ENCODE measurements at places on chromosomes 5 and 9.

DNA sequence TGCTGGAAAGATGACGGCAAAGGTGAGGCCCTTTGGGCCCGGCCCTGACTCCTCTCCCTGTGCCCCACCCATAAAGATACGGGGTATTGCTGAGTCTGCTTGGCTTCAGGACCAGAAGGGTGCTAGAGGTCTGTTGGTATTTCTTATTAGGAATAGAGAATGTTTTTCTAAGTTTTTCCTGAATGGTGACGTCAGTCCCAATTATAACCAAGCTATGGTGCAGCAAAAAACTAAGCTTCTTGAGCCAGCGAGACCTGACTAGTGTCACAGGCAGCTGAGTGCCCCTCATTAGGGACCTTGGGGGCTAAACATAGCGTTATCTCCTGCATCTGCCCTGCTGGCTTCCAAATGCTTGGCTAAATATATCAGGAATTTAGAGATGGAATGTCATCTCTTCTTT is 151.0 kb upstream of the TBC1D2 start:
- DNase-seq, result no peak

- DNase-seq, result no peak
These were observed 54.3 kb upstream of the TNFSF15 start for GRCh38 chr9:114860187-114860586.

DNA sequence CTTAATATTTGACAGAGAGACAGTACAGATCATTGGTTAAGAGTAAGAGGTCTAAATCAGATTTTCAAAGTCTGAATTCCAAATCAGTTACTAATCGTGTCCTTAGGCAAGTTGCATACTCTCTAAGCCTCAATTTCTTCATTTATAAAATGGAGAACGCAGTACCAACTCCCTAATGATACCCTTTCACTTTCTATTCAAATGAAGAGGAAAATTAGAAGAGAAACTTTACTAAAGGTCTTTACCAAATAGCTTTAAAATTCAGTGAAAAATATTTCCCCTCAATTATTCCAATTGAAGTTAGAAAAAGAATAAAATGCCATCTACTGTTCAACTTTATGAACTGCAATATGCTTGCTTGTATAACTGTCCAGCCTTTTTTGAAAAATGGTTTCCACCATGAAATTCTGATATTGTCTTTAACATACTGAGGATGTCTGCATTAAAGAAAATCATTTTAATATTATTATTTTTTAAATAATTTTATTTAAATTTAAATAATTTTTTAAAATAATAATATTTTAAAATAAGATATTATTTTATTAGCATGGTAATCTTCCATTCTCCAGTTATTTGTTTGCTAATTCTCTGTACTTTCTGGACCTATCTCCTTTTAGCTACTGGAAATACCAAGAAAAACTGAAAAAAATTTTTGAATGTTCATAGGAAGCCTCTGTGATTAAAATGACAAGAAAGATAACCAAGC is 36.0 kb downstream of the POC5 start:
- DNase-seq, result peak; percentile 15

DNA sequence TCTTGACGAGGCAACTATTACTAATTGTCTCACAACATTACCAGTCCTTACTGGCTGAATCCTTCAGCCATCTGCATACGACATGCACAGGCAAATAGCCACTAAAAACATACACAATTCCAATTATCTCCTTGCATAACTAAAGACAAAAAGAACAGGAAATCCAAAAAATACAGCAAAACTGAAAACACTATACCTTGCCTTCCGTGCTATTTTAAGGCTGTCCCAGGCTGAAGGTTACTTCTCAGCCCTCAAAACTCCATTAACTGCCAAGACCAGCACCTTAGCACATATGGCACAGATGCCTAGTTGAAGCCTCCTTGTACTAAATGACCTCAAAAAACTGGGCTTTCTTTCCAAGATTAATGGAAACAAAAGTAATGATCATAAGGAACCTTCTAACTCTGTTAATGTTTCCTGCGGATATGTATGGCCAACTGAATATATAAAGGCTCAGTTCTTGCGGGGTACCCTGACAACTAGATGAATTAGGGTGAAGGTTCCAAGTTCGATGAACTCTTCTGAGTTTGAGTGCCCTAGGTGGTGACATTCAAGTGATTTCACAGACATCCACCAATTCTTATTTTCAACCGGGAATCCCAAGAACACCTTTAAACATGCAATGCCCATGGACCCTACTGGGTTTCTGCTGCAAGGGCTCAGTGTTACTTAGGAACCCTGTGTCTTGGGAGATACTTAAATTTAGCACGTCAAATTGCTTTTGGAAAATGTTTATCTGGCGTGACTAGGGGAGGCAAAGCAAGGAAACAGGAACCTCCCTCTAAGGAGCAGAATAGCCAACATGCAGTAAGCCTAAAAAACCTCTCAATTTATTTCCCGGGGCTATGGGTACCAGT is 455.3 kb downstream of the RAB3C start:
- DNase-seq, result no peak

GRCh38 chr5:120306303-120306702 is 157.8 kb upstream of the PRR16 start:
- no peak for DNase-seq

- no peak for DNase-seq
These were observed 12.6 kb upstream of the TCF7 start for GRCh38 chr5:134101686-134102439.

- no peak for DNase-seq
These were observed 87.4 kb downstream of the PTCD2 start for GRCh38 chr5:72407541-72407940.

- DNase-seq, result no peak
These were observed 143.4 kb upstream of the KLF9 start for GRCh38 chr9:70557661-70558369.

DNA sequence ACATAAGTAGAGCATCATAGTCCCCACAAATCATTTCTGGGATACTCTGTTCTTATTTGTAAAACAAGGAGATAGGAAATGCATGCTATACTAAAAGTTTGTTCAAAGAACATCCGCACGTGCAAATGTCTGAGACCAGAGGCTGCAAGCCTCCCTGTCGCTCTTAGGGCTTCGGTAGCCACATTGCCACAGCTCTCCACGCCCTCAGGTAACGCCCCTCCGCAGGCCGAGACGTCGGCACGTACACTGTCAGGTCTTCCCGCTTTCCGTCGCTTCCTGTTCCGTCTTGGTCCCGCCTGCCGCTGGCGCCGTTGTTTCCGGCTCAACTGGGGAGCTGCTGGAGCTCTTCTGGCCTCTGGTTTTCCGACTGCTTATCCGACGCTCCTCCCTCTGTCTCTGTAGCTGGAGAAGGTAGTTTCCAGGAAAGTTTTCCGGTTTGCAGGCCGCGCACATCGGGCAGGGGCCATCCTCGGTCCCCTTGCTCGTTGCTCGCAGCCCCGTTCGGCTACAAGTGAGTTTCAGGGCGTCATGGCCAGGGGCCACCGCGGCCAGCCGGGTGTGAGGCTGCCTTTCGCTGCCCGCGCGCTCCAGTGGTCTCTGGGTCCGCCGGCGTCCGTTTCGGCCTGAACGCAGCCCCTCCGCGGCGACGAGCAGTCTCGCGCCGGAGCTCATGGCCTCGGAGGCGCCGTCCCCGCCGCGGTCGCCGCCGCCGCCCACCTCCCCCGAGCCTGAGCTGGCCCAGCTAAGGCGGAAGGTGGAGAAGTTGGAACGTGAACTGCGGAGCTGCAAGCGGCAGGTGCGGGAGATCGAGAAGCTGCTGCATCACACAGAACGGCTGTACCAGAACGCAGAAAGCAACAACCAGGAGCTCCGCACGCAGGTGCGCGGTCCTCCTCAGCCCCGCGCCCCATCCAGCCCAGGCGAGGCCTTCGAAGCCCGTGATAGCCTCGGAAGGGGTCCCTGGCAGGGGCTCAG is at the start of gene AGGF1:
Gene AGGF1, plus strand, starts transcription at position 308 of the 975 bp plus-strand sequence. Its CDS starts 363 bp downstream, at position 671.
- DNase-seq, result peak; percentile 78

DNA sequence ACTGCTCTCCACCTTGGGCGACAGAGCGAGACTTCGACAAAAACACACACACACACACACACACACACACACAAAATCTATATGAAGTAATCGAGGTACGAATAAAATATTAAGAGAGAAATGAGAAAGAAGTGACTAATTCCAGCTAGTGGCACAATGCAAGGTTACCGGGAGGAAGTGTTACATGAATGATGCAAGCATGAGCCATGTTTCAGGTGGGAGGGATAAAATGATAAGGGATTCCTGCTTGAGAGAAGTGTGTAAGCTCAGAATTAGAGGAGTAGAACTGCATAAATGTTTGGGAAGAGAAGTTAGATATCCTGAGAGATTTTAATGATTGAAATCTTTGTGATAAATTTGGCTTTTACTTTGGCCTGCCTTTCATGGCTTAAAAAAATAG is 18.8 kb downstream of the HAPLN1 start:
- DNase-seq, result no peak

DNA sequence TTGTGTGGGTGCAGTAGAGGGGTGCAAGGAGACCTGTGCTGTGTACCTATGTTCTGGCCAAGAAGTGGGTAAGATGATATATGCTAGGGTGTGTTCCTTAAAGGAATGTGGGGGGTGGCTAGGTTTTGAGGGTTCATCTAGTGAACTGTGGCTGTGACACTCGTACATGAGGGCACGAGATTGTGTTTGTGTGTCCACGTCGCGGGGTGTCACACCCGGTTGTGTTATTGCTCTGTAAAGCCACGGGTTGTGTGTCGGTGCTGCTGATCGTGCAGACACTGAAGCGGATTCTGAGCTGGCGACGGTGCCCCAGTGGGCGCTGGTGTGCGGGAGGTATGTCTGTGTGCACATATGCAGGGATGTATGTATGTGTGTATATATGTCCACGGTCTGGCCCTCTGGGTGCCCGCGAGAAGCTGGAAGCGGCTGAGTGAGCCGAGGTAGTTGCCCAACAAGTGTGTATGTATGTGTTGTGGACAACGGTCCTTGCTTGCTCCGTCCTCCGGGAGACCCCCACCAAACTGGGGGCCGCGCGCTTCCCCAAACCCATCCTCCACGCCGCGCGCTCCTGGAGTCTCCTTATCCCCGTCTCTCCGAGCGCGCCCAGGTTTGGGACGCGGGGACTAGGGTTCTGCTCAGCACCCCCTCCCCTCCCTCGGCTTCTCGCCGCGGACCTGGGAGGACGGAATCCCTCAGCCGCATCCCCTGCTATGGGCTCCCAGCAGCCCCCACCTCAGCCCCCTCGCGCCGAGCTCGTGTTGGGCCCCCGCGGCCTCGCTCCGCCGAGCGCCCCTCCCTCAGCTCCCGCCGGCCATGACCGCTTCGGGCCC is 639 bp downstream of the PCDH1 start:
- DNase-seq, result no peak

DNA sequence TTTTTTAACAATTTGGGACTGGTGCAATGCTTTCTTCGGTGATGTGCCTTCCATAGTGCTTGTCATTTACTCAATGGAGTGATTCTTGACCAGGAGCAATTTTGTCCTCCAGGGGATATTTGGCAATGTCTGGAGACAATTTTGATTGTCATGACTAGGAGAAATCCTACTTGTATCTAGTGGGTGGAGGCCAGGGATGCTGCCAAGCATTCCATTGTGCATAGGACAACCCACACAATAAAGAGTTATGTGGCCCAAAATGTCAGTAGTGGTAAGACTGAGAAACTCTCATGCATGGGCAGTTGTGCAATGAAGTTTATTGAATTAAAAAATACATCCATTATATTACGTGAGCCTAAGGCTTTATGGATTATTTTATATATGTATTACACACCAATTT is 70.5 kb downstream of the FOCAD start:
- DNase-seq, result no peak

GRCh38 chr5:134563962-134564361 is 38.5 kb downstream of the JADE2 start:
- DNase-seq, result no peak

Data from fibroblast of skin of left quadriceps (primary cell).